Hypothalamus (tissue), 51 donors: ENCODE measurements at places on chromosomes 4 and X.

GRCh38 chrX:139560221-139560620 is 29.7 kb downstream of the F9 start:
- no peak for DNase-seq

DNA sequence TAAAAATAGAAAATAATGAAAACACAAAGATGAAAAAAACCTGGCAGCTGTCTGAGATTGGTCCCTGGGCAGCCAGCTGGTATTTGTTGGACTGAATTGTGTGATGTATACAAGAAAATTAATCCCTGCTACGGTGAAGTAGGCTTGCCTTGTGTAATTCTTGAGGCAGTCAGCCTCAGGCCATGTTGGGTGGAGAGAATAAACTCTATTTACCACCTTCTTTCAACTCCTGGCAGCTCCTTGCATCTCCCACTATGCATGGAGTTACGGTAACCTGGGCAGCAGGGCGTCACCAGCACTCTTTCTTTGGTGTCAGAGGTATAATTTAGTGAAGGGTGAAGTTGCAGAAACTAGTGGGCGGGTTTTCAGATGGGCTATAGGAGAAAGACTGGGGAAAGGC is 3.5 kb downstream of the SPIN2A start:
- no peak for DNase-seq

DNA sequence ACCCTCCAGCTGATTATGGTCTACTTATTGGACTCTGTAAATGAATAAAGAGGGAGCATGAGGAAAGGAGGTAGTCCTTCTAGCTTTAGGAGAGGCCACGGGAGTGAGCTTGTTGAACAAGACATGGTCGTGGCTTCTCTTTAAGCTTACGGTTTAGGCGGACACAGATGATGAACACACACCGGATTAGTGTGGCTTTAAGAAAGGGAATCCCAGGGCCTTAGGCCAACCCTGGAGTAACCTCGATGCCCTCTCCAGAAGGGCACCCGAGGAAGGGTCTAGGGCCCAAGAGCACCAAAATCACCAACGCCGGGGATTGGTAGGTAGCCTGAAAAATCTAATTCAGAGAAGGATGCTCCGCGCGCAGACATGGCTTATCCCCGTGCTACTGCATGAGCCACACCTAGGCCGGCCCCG is 39.4 kb downstream of the ERVMER34-1 start:
- no peak for DNase-seq

GRCh38 chr4:117768610-117769009 is 265.7 kb upstream of the NDST3 start:
- DNase-seq: no peak

GRCh38 chr4:30450474-30450873 is 269.7 kb upstream of the PCDH7 start:
- DNase-seq: no peak

DNA sequence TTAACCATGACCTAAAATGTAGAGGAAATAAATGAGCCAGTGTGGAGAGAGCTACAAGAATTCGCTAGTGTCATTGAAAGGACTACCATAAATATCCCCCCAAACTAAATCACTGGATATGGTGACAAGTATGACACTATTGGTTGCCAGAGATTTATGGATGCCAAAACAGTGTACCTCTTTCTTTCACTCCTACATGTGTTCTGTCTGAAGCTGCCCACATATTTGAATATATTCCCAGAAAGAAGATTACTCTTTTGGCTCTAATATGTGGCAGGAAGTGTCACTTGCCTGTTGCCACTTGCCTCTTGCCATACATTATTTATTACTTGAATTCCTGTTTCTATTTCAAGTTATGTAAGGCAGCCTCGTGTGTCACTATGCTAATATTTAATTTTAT is 1573.6 kb downstream of the TECRL start:
- no peak for DNase-seq

DNA sequence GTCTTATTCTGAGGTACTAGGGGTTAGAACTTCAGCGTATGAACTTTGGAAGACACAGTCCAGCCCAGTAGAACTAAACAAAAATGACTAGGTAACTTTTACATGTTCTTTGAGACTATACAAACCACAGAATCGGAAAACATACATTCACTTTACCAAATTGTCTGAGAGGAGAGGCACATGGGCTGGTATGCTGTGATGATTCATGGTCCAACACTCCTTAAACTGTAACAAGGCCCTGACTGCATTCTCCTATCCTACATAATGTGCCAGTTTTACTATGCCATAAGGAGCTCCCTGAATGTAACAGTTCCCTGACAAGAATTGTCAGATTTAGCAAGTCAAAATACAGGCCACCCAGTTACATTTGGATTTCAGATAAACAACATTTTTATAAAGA is 640.0 kb downstream of the RAB28 start:
- DNase-seq: no peak

- DNase-seq: no peak
Measured at GRCh38 chr4:10736266-10736665, 51.7 kb upstream of the CLNK start.
